AG10803 (cell line): ENCODE measurements at places on chromosomes 12 and 14.

GRCh38 chr14:29503903-29504302, 423.7 kb downstream of the PRKD1 start:
- no peak for DNase-seq

DNA sequence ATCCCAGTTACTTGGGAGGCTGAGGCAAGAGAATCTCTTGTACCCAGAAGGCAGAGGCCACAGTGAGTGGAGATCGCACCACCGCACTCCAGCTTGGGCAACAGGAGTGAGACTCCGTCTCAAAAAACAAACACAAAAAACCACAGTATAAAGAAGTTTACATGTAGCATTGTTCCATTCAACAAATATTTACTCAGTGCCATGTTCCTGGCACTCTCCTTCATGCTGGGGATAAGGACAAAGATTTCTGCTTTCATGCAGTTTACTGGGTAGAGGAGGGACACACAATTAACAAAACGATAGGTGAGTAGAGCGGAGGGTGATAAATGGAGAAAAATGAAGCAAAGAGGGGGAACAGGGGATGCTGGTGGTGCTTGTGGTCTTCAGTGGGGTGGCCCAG, 68.2 kb upstream of the OVCH1 start:
- no peak for DNase-seq

DNA sequence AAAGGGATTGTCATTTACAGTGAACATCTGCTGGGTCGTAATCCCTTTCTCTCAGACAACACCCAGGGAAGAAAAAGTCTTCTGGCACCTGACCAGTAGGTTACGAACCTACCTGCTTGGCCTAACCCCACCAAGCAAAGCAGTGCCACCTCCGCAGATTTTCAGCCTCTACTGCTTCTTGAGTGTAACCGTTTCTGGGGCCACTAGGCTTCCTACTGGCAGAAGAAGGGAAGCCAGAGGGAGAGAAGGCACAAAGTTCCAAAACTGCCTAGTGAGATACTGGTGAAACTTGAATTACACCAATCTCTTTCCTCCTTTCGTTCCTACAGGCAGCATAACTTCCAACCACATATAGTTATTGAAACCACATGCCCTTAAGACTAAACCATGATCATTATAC, 383.6 kb downstream of the BCAT1 start:
- DNase-seq, result peak; percentile 1

DNA sequence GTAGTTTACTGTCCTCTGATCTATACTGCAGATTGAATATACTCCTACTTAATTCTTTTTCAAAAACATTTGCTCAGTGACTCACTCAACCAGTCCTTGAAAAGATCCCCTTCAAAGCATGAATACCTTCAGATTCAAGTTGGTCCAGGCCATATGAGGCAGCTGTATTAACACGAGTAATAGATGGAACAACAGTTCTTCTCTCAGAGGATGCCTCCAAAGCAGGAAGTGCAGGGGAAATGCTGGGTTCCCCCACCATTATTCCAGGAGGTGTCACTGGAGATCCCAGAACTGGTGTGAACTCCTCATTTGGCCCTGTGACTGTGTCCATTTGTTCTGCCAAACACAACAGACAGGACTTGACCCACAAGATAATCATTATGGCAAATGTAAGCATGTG, 20.6 kb downstream of the ARMH4 start:
- peak; percentile 17 for DNase-seq
